ENCODE measurements at places on chromosomes 11 and 22.

- no peak for DNase-seq
Measured at GRCh38 chr22:37792494-37792893, 15.2 kb upstream of the GCAT start.

- DNase-seq, result peak; percentile 99
Measured at GRCh38 chr11:27933992-27934829, 173.7 kb downstream of the KIF18A start.

DNA sequence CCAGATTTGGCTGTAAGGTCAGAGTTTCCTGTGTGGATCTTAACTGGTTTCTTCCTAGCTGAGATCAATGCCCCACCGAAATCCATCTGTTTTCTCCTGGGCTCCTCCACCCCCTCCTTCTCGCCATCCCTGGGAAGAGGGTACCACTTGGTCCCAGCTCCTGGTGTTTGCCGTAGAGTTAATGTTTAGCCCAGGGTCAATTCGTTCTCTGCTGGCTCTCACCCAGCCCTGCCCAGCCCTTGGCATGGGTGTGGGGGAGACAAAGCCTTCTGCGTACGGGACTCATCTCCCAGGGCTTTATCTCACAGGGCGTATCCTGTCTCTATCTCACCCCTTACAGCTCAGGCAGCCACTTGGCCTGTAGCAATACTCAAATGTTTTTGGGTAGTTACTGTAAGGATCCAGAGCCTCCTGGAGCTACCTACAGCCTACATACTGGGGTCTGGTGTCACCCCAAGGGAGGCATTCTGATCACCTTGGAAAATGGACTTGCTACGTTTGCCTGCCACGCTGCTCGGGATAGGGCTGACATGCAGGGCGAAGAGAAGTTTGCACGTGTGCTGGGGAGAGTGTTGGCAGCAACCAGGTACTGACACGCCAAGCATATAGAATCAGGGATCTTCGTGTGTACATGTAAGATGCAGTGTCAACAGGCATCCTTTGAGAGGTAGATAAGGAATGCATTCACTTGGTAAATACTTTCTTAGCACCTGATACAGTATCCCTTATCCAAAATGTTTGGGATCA, 66.1 kb downstream of the SCN3B start:
- no peak for DNase-seq

DNA sequence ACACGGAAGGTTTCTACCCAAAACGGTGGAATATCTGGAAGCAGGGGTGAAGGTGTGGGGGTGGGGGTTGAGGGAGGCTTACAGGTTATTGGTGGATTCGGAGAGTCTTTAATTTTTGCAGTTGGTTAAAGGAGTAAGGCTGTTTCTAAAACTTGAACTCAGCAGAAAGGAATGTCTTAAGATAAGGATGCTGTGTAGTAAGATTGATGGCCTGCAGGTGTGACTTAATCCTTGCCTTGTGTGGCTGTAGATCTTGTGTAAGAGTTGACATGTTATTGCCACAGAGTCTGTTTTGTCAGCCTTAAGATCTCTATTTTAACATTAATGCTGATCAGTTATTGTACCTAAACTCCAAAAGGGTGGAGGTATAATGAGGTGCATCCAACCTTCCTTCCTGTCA, 16.4 kb upstream of the OR6M1 start:
- no peak for DNase-seq

DNA sequence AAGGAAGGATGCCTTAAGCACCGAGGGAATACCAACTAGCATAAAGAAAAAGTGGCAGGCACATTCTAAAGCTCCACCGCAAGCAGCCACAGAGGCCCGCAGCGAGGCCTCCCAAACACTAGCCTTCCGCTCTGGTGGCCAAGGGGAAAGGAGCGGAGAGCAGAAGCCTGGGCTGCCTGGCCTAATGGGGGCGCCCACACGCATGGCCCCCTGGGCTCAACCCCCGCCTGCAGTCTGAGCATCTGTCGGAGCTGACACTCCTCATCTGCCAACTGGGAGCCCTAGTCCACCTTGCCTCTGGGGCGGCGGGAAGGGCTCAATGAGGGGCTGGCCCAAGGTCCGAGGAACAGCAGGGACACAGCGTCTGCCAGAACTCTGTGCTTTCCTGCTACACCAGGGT, 50.1 kb upstream of the WNT11 start:
- no peak for DNase-seq

DNA sequence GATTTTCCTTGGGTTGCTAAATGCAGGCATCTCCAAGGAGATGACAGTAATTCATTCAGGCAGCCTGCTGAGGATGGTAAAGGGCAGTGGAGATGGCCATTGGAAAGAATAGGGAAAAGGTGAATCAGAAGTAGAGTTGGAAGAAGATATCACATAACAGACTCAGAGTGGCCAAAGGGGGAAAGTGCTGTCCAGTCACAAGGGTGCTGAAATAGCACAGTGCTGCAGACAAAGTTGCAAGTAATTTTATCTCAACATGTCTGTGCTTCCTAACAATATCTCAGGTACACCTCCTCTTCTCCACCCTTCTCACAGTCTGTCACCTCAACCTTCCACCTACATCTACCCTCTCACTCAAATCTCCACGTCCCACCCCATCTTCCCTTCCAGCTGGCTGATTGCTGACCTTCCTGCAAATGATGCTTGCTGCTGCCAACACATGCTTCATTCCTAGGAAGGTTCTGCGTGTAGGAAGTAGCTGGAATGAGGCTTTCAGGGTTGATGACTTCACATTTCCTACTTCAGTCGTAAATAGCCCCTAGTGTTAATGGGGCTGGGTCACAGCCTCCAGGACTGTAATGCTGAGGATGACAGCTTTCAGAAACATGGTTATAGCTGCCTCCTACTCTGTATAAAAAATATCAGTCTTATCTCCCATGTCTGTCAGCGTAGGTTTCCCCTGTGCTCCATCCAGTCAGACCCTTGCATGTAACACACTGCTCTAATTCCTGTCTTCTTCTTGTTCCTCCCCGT, 123.9 kb downstream of the CTNND1 start:
- DNase-seq, result no peak

DNA sequence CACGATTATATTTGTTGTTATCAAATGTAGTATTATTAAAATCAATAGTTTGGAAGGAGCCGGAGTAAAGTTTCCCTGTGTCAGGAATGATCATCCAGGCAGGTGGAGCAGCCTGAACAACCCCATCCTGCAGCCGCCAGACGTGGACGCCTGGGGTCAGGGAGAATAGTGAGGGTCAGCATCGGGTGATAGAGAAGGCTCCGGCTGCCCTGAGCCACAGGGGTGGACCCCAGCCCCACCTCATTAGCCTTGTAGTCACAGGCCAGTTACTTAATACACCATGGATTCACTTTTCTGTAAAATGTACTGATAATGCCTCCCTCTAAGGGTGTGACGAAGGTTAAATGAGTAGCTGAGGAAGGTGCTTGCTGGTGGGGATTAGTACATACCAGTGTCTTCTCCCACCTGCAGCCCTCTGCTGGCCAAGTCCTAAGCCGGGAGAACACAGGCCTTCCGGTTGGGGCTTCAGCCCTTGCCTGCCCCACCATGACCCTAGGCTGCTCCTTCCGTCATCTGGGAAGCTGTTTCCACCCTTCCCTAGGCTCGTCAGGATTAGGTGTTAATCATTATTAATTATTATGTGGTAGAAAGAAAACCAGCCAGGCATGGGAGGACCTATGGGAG, 14.9 kb downstream of the TMEM121B start:
- no peak for DNase-seq

GRCh38 chr11:12454782-12455181, 77.4 kb downstream of the PARVA start:
- DNase-seq, result no peak

- no peak for DNase-seq
Measured at GRCh38 chr11:72719551-72719950, 32.7 kb downstream of the ARAP1 start.

GRCh38 chr11:111925953-111926352, 7.2 kb downstream of the C11orf52 start:
- DNase-seq, result no peak

- DNase-seq, result no peak
Measured at GRCh38 chr22:46861468-46862367, 99.3 kb downstream of the TBC1D22A start.

GRCh38 chr22:31496735-31497146, 405 bp downstream of the SFI1 start:
- DNase-seq, result peak; percentile 40

GRCh38 chr11:26319906-26320305, 12.0 kb upstream of the ANO3 start:
- peak; percentile 18 for DNase-seq

- DNase-seq, result peak; percentile 86
Measured at GRCh38 chr11:35943713-35944502, at the start of gene LDLRAD3. TSS of gene LDLRAD3 (plus strand) at chr11:35944062. CDS start at chr11:35944099, 37 bp downstream.

DNA sequence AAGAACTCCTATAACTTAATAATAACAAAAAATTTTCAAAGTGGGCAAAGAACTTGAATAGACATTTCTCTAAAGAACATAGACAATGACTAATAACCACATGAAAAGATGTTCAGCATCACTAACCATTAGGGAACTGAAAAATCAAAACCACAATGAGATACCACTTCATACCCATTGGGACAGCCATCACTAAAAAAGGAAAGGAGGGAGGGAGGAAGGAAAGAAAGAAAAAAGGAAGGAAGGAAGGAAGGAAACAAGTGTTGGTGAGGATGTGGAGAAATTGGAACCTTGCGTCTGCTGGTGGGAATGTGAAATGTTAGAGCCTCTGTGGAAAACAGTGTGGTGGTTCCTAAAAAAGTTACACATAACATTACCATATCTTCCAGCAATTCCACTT, 55.8 kb downstream of the MS4A13 start:
- no peak for DNase-seq

GRCh38 chr11:3156282-3156660, 8.8 kb downstream of the OSBPL5 start:
- DNase-seq, result no peak

- DNase-seq, result no peak
Measured at GRCh38 chr11:84501750-84502149, 1125.4 kb downstream of the DLG2 start.

GRCh38 chr22:21710156-21710555, 25.4 kb downstream of the YPEL1 start:
- no peak for DNase-seq

GRCh38 chr11:115984228-115984627, 480.0 kb upstream of the CADM1 start:
- DNase-seq, result no peak

- no peak for DNase-seq
Measured at GRCh38 chr11:44581246-44581645, 15.8 kb downstream of the CD82 start.

- no peak for DNase-seq
Measured at GRCh38 chr22:28053896-28054818, 135.1 kb upstream of the PITPNB start.

- DNase-seq, result no peak
Measured at GRCh38 chr22:34236527-34236926, 316.3 kb upstream of the LARGE1 start.

DNA sequence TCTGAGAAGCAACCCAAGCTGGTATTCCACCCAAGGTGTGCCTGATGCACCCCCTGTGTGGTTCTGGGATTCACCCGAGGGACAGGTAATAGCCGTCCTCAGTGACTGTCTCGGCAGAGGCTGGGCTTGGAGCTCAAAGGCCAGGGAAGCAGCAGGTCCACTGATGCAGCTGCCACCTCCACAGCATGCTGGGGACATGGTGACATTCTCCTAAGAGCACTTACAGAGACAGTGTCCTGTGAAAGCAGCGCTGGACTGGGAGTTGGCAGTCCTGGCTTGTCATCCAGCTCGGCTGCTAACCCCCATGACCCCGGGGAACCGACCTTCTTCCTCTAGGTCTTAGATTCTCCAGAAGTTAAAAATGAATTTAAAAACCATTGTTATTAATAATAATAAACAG, 72.8 kb downstream of the RPUSD4 start:
- DNase-seq, result no peak

GRCh38 chr22:45225732-45226502, 14.8 kb downstream of the KIAA0930 start:
- DNase-seq, result peak; percentile 75

GRCh38 chr22:19823902-19824211, 30.8 kb downstream of the GNB1L start:
- no peak for DNase-seq

Data from mesenchymal stem cell (in vitro differentiated cells and primary cell).